ENCODE measurements at places on chromosomes 3 and 15.

- no peak for DNase-seq
Measured at GRCh38 chr15:48925714-48926223, 38.0 kb downstream of the SHC4 start.

- no peak for DNase-seq
Measured at GRCh38 chr3:62159709-62160092, 213.6 kb downstream of the FEZF2 start.

DNA sequence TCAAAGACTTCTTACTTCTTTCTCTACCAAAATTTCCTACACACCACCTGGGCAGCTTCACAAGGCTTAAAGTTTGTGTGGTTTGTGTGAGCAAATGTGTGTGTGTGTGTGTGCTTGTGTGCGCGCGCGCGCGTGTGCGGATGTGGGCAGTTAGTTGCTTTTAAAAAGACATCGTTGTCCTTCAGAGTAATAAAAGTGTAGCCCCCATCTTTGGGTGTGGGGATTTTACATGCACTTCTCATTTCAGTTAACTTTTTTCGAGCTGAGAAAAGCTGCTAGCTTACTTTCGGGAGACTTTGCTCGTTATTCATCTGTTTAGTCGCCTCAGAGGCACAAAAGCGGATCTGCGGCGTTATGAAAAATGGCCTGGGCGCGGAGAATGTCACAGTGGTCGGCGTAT, 36.0 kb downstream of the ZIC4 start:
- no peak for DNase-seq

DNA sequence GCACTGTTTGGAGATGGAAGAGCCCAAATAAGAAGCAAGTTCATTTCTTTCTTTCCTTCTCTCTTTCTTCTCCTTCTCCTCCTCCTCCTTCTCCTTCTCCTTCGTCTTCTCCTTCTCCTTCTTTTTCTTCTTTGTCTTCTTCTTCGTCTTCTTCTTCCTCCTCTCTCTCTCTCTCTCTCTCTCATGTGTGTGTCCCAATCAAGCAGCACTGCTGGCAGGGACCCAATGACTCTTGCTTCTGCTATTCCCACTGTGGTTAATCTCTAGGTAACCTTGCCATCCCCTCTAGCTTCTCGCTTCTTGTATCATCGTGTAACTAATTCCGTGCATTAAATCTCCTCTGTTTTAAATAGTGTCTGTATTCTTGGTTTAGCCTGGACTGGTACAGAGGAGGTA, 26.1 kb upstream of the ZNF280D start:
- no peak for DNase-seq

- peak; percentile 37 for DNase-seq
Measured at GRCh38 chr3:80688814-80689213, 921.0 kb upstream of the ROBO1 start.

All from left lung (tissue), 14 donors.